ENCODE measurements at places on chromosomes 2 and 18.

DNA sequence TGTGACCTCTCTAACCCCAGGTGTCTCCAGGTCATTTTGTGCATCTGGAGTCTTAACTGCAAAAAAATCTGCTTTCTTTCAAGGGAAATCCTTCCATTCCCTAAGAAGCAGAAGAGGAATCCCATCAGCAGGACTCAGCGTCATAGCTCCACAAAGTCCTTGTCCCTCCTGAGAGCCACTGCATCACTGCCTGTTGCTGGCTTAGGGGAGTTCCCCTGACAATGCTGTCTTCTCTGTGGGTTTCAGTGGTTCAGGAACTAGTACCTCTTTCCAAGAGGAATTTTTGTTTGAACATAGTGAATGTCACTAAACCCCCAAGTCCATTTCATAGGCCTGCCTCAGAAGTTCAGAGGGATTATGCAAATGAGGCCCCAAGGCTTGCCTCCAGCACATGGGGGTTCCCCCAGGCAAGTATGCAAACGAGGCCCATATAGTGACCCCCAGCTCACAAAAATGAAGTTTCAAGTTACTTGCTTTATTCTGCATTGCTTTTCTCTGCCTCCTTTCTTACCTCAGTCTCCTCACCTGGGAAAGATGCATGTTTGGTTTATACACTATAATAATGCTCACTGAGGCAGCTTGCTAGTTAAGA, 513.9 kb upstream of the MEX3C start:
- DNase-seq = peak; percentile 39

DNA sequence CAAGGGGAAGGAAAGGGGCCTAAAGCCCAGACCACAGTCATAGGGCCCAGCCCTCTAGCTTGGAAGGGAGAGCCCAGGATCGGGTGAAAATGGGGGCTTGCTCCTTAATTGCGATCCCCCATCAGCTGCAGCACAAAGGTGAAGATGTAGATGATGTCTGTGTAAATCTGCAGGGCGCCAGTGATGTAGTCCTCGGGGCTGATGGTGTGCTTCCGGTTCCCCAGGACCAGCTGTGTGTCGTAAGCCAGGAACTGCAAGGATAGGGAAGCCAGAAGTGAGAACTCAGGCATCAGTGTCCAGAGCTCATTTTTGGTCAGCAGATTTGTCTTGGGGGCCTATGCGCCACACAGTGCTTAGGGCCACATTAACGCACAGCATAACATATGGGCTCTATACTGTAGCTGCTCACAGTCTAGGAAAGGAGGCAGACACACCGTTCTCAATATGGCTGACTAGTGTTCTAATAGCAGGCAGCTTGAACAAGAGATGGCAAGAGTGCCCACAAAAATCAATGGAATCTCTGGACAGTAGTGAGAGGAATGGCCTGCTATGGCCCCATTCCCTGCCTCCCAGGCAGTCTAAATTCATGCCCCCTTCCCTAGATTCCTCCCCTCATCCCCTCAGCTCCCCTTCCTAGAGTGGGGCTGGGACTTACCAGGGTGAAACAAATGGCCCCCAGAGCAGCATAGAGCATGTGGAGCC, 5.2 kb downstream of the PNKD start:
- no peak for DNase-seq

GRCh38 chr2:212727751-212728150, 189.1 kb upstream of the ERBB4 start:
- peak; percentile 62 for DNase-seq

DNA sequence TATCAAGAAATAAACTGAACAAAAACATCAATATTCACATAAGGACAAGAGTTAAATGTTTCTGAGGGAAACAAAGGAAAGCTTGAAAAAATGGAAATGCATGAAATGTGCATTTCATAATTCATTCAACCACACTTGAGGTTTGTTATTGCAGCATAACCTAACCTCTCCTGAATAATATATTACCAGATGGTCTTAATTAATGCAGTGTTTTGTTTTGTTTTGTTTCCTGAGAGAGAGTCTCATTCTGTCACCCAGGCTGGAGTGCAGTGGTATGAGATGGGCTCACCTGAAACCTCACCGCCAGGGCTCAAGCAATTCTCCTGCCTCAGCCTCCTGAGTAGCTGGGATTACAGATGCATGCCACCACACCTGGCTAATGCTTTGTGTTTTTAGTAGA, 139.9 kb upstream of the PIEZO2 start:
- no peak for DNase-seq

- DNase-seq = no peak
Observed at GRCh38 chr2:64456293-64456692, 2.3 kb downstream of the LGALSL start.

DNA sequence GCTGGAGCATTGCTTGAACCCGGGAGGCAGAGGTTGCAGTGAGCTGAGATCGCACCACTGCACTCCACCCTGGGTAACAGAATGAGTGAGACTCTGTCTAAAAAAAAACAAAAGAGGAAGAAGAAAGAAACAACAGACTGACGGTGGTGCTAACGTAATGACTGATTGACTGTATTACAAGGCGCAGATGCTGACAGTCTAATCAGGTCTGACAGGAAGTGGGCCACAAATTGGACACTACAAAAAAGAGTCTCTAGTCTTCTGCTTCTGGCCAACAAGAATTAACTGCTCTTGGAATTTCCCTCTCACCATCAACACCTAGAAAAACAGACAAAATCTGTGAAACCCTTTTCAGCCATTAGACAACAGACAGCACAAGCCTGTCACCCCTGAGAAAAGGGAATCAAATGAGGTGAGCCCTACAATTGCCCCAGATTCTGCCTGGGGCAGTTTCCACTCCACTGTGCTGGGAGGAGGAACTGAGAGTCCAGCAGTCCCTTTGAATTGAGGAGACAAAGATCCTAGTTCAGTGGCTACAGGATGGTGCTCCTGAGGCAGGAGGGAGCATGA, 43.3 kb downstream of the SNED1 start:
- DNase-seq = peak; percentile 82

GRCh38 chr18:58952858-58953257, 88.2 kb downstream of the ZNF532 start:
- no peak for DNase-seq

GRCh38 chr2:224042191-224042696, 3.2 kb upstream of the SERPINE2 start:
- DNase-seq = no peak

- DNase-seq = no peak
Observed at GRCh38 chr2:178244777-178245176, 50.5 kb downstream of the OSBPL6 start.

GRCh38 chr2:131076707-131077106, 16.6 kb downstream of the FAM168B start:
- no peak for DNase-seq
